Sciatic nerve (tissue), 2 donors: ENCODE measurements at places on chromosomes 5 and 9. TPM values are rescaled to one million over a fixed set of nuclear protein-coding genes. Genes with fewer than 3 reads are reported as not detected.

DNA sequence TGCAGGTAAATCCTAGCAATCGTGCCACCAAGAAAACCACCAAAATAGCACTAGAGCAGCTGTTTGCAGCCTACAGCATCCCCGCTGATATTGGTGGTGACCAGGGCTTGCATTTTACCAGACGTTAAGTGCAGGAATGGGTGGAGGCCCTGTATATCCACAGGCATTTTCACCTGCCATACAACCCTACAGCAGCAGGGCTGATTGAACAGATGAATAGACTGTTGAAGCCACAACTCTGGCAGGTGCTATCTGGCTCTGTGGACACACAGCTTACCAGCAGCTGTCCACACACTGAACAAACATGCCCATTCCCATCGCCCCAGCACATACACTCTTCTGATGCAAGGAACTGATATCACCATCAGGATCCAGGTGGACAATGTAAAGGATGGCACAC, 154.5 kb upstream of the APC start:
- DNase-seq = no peak

DNA sequence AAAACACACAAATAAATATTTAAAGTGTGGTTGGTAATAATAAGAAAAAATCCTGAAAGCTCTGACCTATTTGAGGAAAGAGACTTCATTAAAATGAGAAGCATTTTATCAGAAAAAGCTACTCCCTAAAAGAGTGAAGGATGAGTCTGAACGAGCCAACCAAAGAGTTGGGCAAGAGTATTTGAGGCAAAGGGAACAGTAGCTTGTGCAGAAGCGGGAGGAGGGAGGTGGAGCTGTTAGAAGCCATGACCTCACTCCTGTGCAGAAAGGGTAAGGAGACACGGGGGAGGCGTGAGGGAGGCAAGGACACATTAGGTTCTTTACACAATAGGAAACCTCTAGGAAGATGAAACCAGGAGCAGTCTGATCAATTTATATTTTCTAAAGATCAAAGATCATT, 29.4 kb downstream of the SH3RF2 start:
- DNase-seq = no peak

DNA sequence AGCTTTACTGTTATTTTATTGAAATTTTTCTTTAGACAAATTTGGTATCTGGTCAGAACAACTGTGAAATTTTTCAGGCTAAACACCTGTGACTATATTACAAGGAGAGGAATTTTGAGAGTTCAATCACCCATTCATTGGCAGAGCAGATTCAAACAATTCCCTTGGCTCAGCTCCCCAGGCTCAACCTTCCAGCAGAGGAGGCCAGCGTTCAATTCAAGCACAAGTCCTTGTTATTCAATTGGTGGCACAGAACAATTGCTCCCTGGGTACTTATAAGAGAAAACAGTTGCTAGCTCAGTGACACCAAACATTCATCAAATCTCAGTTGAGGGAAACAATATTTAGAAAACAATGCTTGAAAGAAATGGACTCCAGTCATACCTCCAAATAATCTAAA, 83.3 kb downstream of the SUSD1 start:
- DNase-seq = no peak

- no peak for DNase-seq
Measured at GRCh38 chr5:10752451-10752850, 8.6 kb downstream of the DAP start.

- no peak for DNase-seq
Measured at GRCh38 chr9:90890146-90890810, 88.7 kb downstream of the SYK start.

GRCh38 chr5:32231929-32232328, 57.8 kb upstream of the GOLPH3 start:
- no peak for DNase-seq

- no peak for DNase-seq
Measured at GRCh38 chr5:140261403-140262171, 41.3 kb downstream of the PFDN1 start.

- DNase-seq = no peak
Measured at GRCh38 chr5:160744268-160745101, 107.5 kb downstream of the ATP10B start.

Gene LIFR
- 106 TPM for total RNA-seq

Gene PCDHGA2
- total RNA-seq = 13.5 TPM

Gene CNTNAP3
- 10.5 TPM for total RNA-seq

Gene TMEM215
- total RNA-seq = 9.7 TPM
